ENCODE measurements at places on chromosomes 13 and 19. TPM values are rescaled to one million over a fixed set of nuclear protein-coding genes. Genes with fewer than 3 reads are reported as not detected.

The CD70 gene
- polyA plus RNA-seq: 0.53 TPM

The ZGLP1 gene
- polyA plus RNA-seq: 0.43 TPM

The BRSK1 gene
- polyA plus RNA-seq: 0.46 TPM

The NDUFA3 gene
- 41.9 TPM for polyA plus RNA-seq

The ZNF99 gene
- not detected for polyA plus RNA-seq

The KLK3 gene
- polyA plus RNA-seq: not detected

The C2CD4C gene
- polyA plus RNA-seq: 2.6 TPM

The ATP4A gene
- polyA plus RNA-seq: not detected

The PEAK3 gene
- polyA plus RNA-seq: not detected

The ONECUT3 gene
- under 0.01 TPM for polyA plus RNA-seq

The NXNL1 gene
- polyA plus RNA-seq: not detected

The CABP5 gene
- polyA plus RNA-seq: not detected

The RPS28 gene
- 430 TPM for polyA plus RNA-seq

The ZNF792 gene
- 1.9 TPM for polyA plus RNA-seq

The PLPP2 gene
- polyA plus RNA-seq: 45.9 TPM

The LGALS4 gene
- polyA plus RNA-seq: 0.11 TPM

The CPAMD8 gene
- polyA plus RNA-seq: 1.3 TPM

The KIR2DL3 gene
- polyA plus RNA-seq: not detected

The WDR88 gene
- polyA plus RNA-seq: not detected

The TPRX2 gene
- not detected for polyA plus RNA-seq

The SCN1B gene
- 0.30 TPM for polyA plus RNA-seq

The DIRAS1 gene
- 0.10 TPM for polyA plus RNA-seq

The OR7A5 gene
- 0.13 TPM for polyA plus RNA-seq

The LILRB5 gene
- polyA plus RNA-seq: not detected

The C19orf73 gene
- 0.54 TPM for polyA plus RNA-seq

The FPR3 gene
- polyA plus RNA-seq: not detected

The VSTM1 gene
- not detected for polyA plus RNA-seq

The GTPBP3 gene
- polyA plus RNA-seq: 8.9 TPM

The CLEC4M gene
- not detected for polyA plus RNA-seq

The PSG5 gene
- polyA plus RNA-seq: 7.8 TPM

The LYPD3 gene
- 163 TPM for polyA plus RNA-seq

The ZNF578 gene
- polyA plus RNA-seq: 0.79 TPM

The HPN gene
- not detected for polyA plus RNA-seq

All from keratinocyte (primary cell).